CD8-positive, alpha-beta memory T cell (primary cell): ENCODE measurements at places on chromosomes 16 and 17.

DNA sequence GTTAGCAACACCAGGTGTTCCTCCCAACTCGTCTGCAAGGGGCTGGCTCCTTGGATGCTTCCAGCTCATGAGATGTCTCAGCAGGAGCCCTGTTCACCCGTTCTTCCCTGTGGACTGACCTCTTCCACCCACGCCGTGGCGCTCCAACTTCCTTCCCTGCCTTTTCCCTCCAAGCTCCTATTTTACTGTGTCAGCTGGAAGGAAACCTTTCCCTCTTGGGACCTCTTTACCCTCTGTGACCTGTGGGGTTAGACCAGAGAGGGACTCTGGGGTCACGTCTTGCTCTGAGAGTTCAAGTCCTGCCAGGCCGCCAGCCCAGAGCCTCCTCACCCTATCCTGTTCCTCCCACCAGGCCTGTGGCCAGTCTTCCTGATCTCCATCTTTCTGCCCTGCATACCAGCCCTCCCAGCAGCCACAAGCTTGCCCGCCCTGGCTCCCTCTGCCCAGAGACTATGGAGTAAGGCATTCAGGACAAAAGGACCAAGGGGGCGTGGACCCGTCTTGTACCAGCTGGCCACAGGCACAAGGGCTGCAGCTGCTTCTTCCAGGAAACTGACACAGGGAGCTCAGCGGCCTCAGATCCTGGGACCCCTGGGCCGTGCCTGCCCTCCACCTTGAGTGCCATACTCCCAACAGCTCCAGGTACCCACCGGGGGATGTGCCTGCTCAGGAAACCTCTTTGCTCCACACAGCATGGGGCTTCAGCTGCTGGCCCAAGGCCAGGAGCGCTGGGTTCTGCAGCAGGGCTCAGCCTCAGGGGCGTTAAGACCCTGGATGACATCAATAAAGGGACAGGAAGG is 3.0 kb downstream of the PAQR4 start:
- DNase-seq, result no peak

GRCh38 chr17:76612977-76613851 is 27.6 kb upstream of the ST6GALNAC2 start:
- no peak for DNase-seq

DNA sequence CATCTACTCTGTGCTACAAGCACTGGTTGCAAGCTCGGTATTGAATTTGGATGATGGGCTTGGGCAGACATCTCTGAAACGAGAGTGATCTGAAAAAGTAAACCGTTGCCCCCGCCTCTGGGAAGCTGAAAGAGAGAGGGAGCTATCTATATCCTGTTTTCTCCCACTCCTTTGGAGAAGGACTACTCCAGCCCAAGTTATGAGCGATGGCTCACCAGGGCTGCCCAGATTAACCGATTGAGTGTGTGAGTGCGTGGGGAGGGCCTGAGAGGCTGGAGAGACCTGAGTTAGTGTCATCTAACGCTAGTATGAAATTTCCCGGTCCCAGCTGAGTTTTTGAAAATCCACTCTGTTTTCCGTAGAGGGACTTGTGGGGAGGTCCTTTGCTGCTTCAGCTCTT is 11.5 kb downstream of the MGAT5B start:
- DNase-seq, result no peak

DNA sequence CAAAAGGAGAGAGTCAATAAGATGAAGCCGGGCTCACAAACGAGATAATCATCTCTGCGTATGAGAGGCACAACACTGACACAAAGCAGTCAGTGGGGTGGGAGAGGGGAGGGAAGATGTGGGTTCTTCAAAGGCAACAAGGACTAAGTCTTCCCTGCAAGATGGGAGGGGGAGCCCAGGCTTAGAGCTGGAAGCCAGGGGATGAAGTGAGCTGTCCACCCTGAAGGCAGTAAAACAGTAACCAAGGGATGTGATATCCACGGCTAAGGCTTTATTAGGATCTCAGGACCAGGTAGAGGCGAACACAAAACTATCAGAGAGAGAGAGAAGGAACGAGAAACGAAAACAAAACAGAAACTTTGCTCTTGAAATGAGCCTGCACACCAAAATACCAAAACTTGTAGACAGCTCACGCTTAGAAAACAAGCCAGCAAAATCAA is 115.9 kb downstream of the DYNLRB2 start:
- no peak for DNase-seq

- DNase-seq, result no peak
Observed at GRCh38 chr16:84308120-84308519, 13.4 kb downstream of the WFDC1 start.

DNA sequence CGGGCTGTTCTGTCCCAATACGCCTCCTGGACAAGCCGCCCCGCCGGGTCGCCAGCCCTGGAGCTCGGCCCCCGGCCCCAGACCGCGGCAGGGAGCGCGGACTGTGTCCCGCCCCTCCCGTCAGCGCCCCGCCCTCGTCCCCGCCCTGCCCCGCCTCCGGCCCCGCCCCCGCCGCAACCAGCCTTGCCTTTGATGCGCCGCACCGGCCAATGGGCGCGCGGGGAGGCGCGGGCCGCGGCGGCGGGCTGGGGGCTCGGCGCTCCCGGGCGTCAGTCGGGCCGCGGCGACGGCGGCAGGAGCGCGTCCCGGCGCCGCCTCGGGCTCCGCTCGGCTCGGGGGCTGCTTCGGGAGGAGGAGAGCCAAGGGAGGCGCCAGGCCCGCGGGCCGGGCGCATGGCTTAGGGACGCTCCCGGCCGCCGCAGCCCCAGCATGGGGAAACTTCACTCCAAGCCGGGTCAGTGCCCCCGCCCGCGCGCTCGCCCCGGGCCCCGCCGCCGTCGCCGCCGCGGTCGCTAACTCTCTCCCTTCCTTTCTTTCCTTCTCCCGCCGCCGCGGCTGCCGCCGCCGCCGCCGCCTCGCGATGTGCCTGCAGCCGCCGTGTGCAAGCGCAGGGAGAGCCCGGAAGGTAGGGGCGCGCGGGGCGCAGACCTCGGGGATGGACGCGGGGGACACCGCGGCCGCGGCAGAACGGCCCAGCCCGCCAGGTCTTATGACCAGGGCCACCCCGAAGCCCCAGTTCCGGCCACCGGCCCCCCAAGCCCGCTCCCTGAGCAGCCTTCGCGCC is at the start of gene NKD1:
NKD1 (plus strand) TSS at position 272 of the 784 bp plus-strand sequence; CDS start at position 430, 158 bp downstream.
- peak; percentile 79 for DNase-seq

GRCh38 chr16:74922150-74923138 is 62.5 kb downstream of the WDR59 start:
- DNase-seq, result no peak

DNA sequence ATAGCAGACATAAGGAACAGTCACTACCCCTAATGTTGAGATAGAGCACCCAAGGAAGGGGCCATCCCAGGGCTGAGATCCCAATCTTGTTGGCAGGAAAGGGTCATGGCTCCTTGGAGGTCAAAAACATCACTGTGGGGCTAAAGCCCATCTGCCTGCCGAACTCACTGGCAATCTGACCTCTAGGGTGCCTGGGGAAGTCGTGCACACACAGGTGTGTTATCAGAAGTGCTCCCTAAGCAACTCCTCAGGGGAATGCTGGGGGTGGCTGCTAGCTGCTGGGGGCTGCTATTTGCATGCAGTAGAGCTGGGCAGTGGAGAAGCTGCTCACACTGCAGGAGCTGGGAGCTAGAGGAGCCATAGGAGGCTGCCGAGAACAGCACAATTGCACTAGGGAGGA is 47.5 kb upstream of the PHOSPHO1 start:
- no peak for DNase-seq

- DNase-seq, result no peak
Observed at GRCh38 chr16:85860413-85861094, 38.4 kb upstream of the IRF8 start.

GRCh38 chr17:8436844-8437171 is 1.1 kb downstream of the NDEL1 start:
- DNase-seq, result no peak

DNA sequence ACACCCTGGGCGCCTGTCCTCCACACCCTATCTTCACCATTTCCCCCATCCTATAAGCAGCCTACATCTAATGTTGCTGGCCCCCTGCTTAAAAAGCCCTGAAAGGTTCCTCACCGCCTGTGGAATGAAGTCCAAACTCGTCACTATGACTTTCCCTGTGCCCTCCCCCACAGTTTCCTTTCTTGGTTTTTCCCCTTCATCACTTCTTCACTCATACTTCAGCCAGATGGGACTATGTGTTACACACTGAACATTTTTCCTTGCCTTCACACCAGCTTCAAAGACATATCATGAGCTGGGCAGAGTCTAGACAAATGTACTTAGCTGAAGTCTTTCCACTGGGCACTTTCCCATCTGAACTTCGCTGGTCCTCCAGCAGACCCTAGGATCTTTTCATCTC is 1.5 kb upstream of the MARCHF10 start:
- no peak for DNase-seq

DNA sequence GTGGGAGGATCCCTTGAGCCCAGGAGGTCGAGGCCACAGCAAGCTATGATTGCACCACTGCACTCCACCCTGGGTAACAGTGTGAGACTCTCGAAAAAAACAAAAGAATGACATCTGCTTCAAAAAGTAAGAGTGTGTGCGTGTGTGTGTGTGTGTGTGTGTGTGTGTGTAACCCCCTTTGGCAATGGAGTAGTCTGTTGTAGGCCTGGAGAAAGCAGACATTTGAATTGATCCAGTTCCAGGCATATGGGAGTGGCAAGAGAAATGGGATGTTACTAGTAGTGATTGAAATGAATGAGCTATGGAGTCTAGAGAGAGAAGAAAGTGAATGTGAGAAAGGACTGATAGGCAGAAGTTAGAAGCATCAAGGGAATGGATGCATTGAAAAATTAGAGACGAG is 9.9 kb downstream of the CASC3 start:
- no peak for DNase-seq

- DNase-seq, result no peak
Observed at GRCh38 chr16:27994686-27995085, 68.8 kb downstream of the GSG1L start.

DNA sequence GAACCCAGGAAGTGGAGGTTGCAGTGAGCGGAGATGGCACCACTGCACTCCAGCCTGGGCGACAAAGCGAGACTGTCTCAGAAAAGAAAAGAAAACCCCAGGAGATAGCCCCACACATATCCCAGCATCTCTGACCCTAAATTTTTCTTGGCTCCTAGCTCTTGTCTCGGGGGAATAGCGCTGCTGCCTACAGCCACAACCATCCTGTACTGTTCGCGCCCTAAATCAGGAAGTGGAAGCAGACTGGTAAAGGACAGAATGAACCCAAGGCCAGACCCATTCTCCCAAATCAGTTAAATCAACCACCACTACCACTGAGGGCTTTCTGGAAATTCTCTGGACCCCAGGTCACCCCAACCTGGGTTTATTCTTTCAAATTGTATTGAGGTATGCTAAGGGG is 1.7 kb downstream of the CTDNEP1 start:
- no peak for DNase-seq

- DNase-seq, result no peak
Observed at GRCh38 chr17:69447726-69448125, 33.2 kb downstream of the MAP2K6 start.
